ENCODE measurements at places on chromosomes 16 and 17.

GRCh38 chr17:56707312-56708219 lies 114.1 kb downstream of the NOG start:
- no peak for DNase-seq

- DNase-seq = no peak
Measured at GRCh38 chr17:64617125-64617780, 44.9 kb downstream of the SMURF2 start.

GRCh38 chr17:50020841-50021599 lies 26.0 kb upstream of the DLX3 start:
- no peak for DNase-seq

DNA sequence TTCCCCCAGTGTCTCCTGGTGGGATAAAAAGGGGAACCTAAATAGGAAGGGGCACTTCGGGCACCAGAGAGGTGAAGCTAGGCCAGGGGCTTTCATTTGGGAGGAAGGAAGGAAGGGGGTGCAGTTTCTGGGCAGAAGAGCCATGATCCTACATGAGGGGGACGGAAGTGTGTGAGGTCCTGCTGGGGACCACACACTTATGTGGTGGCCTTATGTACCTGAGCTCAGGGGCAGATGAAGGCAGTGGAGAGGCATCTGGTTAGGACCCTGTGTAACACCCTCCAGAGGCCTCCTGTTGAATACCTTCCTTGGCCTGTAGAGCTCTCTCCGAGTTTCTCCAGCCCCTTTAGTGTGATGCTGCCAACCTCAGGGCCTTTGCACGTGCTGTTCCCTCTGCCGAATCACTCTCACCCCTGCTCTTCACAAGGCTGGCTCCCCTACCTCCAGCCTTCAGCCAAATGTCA lies 21.2 kb downstream of the IGFBP4 start:
- DNase-seq = no peak

- no peak for DNase-seq
Measured at GRCh38 chr17:21202512-21202911, 11.4 kb downstream of the TMEM11 start.

DNA sequence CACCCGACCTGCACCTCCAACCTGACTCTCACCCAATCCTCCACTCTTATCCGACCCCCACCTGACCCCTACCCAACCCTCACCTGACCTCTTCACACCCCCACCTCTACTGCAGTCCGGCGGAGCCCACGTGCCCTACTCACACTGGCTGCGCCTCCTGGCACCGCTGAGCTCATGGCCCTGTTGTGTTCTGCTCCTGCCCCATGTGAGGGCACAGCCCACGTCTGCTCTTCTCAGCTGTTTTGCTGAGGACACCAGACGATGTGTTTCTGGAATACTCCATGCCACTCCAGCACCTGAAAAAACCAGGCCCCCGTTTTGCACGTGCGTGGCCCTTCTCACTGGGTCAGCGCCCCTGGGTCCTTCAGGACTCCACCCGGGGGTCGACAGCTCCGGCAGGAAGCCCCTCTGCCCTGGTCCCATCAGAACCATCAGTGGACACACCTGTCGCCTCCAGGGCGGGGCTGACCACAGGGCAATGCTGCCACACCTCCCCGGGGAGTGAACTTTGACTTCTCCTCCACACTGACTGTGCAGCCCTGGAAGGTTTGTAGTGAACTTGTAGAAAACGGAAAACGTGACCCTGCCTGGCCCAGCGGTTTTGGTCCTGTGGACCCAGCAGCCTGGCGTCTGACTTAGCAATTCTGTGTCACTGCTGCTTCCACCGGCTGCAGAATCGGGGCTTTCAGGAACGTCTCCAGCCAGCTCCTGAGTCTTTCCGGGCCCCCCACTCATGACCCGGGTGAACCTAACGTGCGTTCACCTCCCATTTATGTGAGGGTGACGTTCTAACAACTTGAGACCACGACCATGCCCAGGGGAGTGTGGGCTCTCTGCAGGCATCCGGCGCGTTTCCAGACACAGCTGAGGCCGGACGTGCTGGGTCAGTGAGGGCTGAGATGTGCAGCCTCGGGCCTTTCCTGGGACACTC lies 5.7 kb upstream of the RAB40B start:
- no peak for DNase-seq
